Stomach (tissue), 19 donors: ENCODE measurements at places on chromosomes 1 and 21. TPM values are rescaled to one million over a fixed set of nuclear protein-coding genes. Genes with fewer than 3 reads are reported as not detected.

DNA sequence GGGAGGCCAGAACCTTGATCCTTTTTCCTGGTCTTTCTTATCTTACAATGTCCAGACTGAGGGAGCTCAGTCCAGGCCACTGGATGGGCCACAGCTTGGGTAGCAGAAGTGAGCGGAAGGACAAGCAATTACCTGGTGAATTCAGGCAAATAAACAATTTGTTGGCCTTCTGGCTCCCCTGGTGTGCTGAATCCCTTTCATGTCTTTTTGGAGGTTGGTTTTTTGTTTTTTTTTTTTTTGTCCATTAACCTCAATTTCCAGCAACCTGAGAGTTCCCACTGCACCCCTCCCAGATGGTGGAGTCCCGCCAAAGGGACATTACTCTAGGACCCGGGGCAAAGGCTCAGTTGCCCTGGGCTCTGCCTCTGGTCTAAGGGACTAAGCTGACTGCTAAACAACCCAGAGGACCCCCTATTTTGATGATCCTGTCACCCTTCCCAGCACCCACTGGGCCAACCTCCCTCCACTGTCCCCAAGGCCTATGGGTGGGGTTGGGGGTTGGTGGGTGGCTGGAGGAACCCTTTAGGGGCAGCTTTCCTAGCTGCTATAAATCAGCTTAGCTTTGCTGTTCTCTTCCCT is 85.5 kb downstream of the KCND3 start:
- no peaks in the 10 kb centered on the region for H3K36me3 ChIP-seq
- no peak for DNase-seq
- H3K4me3 ChIP-seq: no peak overlapping the region
- H3K27me3 ChIP-seq: peaks cover 5% of the 10 kb centered on the region
- no peak overlapping the region for H3K27ac ChIP-seq

- no peaks in the 10 kb centered on the region for H3K36me3 ChIP-seq
- no peak overlapping the region for H3K27ac ChIP-seq
- no peak overlapping the region for H3K4me3 ChIP-seq
- DNase-seq: no peak
These were observed 595.6 kb downstream of the LTN1 start for GRCh38 chr21:28397040-28397439.

DNA sequence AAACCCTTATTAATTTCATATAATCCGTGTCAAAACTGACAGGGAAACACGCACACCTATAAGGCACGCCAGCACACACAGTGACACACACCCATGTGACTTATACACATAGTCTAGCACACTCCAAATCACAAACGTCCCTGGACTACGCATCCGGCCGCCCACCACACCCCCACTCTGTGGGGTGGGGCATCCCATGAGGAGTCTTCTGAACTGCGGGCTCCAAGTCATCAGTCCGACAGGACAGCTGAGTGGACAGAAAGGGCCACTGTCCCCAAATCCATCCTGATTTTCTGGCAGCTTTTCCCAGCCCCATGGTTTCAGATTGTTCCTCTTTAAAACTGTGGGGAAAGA is 829 bp downstream of the PEA15 start:
- peak; percentile 78 for DNase-seq
- peaks cover 37% of the 10 kb centered on the region for H3K4me1 ChIP-seq
- H3K27ac ChIP-seq: peak overlapping the region; percentile 91
- H3K27me3 ChIP-seq: no peaks in the 10 kb centered on the region
- peak overlapping the region; percentile 89 for H3K4me3 ChIP-seq
- H3K36me3 ChIP-seq: peaks cover 25% of the 10 kb centered on the region

DNA sequence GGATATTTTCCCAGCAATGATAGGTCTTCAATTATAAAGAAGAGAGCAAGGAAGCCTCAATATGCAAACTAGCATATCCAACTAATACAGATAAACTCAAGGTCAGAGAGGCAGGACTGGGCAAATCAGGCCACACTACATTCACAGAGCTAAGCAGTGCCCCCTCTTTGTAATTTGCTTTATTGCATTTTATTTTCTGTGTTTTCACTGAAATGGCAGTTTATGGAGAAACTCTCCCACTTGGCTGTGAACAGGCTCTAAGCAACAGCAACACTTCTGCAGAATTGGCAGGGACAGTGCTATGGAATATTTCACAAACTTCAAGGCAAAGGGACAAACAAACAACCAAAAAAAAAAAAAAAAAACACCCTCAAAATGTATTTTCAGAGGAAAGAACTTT is 93.4 kb upstream of the SOD1 start:
- H3K27me3 ChIP-seq: no peaks in the 10 kb centered on the region
- no peaks in the 10 kb centered on the region for H3K36me3 ChIP-seq
- H3K4me3 ChIP-seq: no peak overlapping the region
- DNase-seq: no peak

DNA sequence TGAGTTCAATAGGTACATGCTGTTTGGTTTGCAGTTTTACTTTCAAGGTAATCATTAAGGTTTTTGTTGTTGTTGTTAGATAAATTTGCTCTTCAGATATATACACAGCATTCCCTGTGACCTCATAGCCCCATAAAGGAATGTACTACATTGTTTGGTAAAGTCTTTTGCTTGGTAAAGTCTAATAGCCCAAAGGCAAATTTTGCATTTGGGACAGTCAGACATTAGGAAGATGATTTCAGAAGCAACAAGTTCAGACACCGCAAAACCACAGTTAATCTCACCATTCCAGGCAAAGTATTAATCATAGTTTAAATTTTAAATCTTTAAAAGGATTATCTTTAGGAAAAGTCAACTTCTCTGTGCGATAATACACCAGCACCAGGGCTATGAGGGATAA is 32.6 kb upstream of the PYHIN1 start:
- no peaks in the 10 kb centered on the region for H3K4me1 ChIP-seq
- no peak for DNase-seq
- no peaks in the 10 kb centered on the region for H3K36me3 ChIP-seq

DNA sequence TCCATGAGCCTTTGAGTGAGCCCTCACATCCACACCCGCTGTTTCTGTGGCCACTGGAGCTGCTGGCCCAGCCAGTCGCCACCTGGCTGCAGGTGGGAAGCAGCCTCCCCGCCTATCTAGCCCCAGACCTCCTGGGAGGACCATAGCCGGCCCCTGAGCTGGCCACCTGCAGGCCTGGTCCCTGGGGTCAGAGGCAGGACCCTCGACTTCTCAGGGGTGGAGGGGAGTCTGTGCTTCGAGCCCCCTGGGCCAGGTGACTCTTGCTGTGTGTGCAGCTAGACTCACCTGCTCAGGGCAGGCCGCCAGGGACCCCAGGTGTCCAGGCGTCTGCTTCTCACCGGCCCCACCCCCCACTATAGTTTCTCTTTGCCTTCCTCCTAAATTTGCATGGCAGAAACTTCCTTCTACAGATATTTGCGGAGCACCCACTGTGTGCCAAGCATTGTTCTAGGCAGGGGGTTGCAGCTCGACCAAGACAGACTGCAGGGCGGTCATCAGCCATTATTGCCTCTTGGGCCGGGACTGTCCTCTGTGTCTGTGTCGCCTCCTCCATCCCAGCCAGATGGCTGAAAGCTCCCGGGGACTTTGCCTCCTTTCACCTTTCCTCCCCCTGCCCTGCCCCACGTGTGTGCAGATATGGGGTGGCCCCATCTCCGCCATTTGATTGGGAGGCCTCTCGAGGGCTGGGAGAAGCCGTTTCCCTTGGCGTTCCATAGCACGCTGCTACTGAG is 27.3 kb downstream of the SPSB1 start:
- no peak overlapping the region for H3K4me3 ChIP-seq
- peak overlapping the region; percentile 18 for H3K27ac ChIP-seq
- peak; percentile 39 for DNase-seq

- H3K4me3 ChIP-seq: no peak overlapping the region
- DNase-seq: no peak
- H3K27me3 ChIP-seq: no peaks in the 10 kb centered on the region
- peak overlapping the region; percentile 85 for H3K27ac ChIP-seq
These were observed 176.1 kb downstream of the CLIC6 start for GRCh38 chr21:34844924-34845238.

DNA sequence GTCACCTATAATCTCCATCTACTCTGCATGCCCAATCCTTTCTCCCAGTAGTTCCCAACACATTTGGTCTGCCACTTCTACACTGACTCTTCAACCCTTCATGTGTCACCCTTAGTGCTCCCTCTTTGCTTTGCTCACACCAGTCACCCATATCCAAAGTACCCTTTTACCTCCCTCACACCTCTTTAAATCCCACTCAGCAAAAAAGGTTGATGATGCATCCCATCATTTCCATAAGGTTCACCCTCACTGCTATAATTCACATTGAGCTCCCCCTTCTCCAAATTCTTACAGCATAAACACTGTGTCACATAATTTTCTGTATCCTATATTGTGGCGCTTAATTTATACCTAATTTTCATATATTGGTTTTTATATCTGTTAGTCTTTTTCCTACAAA is 83.8 kb upstream of the ATP1B1 start:
- no peaks in the 10 kb centered on the region for H3K27me3 ChIP-seq
- peaks cover 3% of the 10 kb centered on the region for H3K4me1 ChIP-seq
- no peak overlapping the region for H3K27ac ChIP-seq
- DNase-seq: no peak
- H3K4me3 ChIP-seq: no peak overlapping the region
- H3K36me3 ChIP-seq: no peaks in the 10 kb centered on the region

- peak; percentile 86 for DNase-seq
- H3K27ac ChIP-seq: peak overlapping the region; percentile 67
- no peaks in the 10 kb centered on the region for H3K27me3 ChIP-seq
- H3K4me3 ChIP-seq: no peak overlapping the region
These were observed 203.0 kb downstream of the TOMM20 start for GRCh38 chr1:234925440-234926263.

DNA sequence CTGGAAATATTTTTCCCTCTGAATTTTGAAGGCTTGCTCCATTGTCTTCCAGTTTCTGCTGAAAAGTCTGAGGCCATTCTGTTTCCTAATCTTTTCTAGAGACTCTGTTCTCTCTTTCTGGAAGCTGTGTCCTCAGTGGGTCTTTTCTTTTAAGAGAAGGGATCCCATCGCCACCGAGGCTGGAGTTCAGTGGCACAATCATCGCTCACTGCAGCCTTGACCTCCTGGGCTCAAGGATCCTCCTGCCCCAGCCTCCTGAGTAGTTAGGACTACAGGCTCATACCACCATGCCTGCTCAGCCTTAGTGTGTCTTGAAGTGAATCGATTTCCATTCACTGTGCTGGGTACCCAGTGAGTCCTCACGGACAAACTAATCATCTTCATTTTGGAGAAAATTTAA is 9.6 kb upstream of the LRP8 start:
- no peaks in the 10 kb centered on the region for H3K4me1 ChIP-seq
- DNase-seq: peak; percentile 17
- H3K27me3 ChIP-seq: peaks cover 30% of the 10 kb centered on the region
- no peak overlapping the region for H3K4me3 ChIP-seq
- H3K36me3 ChIP-seq: no peaks in the 10 kb centered on the region

GRCh38 chr1:59143133-59143487 is 153.8 kb upstream of the FGGY start:
- H3K27ac ChIP-seq: no peak overlapping the region
- H3K4me3 ChIP-seq: no peak overlapping the region
- H3K4me1 ChIP-seq: peaks cover 23% of the 10 kb centered on the region
- DNase-seq: no peak
- no peaks in the 10 kb centered on the region for H3K27me3 ChIP-seq
- no peaks in the 10 kb centered on the region for H3K36me3 ChIP-seq

DNA sequence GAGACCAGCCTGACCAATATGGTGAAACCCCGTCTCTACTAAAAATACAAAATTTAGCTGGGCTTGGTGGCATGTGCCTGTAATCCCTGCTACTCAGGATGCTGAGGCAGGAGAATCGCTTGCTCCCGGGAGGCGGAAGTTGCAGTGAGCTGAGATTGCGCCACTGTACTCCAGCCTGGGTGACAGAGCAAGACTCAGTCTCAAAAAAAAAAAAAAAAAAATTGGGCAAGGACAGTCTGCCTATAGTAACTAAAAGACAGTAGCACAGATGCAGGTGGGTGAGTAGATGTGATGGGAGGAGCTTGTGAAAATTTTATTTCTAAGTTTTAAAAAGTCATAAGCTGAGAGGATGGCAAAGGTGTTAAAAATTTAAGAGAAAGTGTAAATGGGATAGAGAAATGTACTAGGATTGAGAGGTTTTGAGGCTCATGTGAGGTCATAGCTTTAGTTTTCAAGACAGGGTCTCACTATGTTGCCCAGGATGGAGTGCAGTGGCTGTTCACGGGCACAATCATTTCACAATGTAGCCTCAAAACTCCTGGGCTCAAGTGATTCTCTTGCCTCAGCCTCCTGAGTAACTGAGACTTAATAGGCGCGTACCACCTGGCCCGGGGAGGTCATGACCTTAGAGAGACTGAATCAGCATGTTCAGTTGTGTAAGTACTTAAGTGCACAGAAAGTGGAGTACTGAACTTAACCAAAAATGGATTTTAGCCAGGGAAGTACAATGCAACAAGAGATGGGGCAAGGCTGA is 33.7 kb downstream of the PTP4A2 start:
- no peak for DNase-seq
- H3K27me3 ChIP-seq: no peaks in the 10 kb centered on the region
- H3K27ac ChIP-seq: peak overlapping the region; percentile 9
- no peak overlapping the region for H3K4me3 ChIP-seq
- H3K4me1 ChIP-seq: no peaks in the 10 kb centered on the region
- H3K36me3 ChIP-seq: peaks cover 45% of the 10 kb centered on the region

DNA sequence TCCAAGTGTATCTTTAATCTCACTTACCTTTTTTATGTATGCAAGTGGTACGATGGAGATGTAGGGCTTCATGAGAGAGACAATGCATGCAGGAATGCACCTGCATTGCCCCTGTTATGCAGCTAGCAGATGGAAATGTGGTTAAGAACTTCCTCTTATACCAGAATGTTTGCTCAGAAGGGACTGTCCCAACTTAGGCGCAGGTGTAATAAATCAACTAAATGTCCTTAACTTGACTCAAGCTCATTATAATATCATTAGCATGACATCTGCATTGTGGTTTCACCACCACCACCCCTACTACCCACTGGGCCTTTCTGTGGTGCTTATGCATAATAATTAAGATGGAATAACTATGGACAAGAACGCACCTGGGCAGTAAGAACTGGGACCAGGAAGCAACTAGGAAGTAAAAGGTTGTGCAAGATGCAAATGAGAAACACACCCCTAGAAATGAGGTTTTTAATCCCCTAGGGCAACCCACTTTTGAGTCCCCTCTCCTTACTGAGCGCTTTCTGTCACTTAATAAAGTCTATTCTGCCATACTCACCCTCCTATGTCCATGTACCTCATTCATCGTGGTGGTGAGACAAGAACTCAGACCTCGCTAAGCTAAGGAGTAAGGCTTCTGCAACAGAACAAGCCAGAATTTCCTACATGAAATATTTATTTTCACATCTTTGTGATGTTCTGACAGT is 1103.3 kb upstream of the B3GALT2 start:
- no peaks in the 10 kb centered on the region for H3K4me1 ChIP-seq
- no peak overlapping the region for H3K27ac ChIP-seq
- no peaks in the 10 kb centered on the region for H3K27me3 ChIP-seq

PLPPR4 gene
- 3.1 TPM for total RNA-seq

NR1I3 gene
- total RNA-seq: not detected

AMY2B gene
- 10.0 TPM for total RNA-seq

ICOSLG gene
- total RNA-seq: 5.0 TPM

SLFNL1 gene
- total RNA-seq: 0.73 TPM

MTARC1 gene
- under 0.01 TPM for total RNA-seq

MRPL9 gene
- 62.9 TPM for total RNA-seq

RAB7B gene
- not detected for total RNA-seq
